ENCODE measurements at places on chromosomes 5 and 9.
A peak's percentile ranks its signal among the peaks of the same experiment; 100 is the strongest.

DNA sequence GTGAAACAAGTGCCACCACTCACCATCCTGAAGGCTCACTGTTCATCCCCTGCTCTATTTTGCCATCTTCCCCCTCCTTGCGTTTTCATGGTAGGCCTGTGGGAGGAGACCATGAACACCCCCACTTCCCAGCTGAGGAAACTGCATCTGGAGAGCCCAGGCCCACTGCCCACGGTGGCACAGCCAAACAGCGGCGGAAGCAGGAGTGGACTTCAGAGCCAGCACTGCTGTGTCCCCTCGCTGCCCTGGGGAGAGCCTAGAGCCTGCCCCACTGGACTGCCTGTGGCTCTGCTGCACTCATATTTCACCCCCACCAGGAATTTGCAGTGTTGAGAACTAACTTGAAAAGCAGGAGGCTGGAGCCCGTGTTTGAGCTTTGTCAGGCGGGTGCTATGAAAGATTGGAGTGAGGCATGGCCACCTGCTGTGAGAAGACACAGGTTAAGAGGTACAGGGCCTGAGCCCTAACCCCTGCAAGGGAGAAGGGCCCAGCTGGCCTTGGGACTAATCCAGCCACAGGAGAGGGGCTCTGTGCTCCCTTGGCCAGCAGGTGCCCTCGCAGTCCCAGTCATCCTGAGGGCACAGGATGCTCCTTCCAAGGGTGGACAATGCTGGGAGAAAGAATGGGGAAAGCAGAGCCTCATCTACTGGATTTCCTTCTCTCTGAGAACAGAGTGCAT lies 79.0 kb downstream of the MACROH2A1 start:
- no peak for DNase-seq

- DNase-seq, result no peak
Observed at GRCh38 chr5:12658871-12659446, 754.7 kb upstream of the CTNND2 start.

DNA sequence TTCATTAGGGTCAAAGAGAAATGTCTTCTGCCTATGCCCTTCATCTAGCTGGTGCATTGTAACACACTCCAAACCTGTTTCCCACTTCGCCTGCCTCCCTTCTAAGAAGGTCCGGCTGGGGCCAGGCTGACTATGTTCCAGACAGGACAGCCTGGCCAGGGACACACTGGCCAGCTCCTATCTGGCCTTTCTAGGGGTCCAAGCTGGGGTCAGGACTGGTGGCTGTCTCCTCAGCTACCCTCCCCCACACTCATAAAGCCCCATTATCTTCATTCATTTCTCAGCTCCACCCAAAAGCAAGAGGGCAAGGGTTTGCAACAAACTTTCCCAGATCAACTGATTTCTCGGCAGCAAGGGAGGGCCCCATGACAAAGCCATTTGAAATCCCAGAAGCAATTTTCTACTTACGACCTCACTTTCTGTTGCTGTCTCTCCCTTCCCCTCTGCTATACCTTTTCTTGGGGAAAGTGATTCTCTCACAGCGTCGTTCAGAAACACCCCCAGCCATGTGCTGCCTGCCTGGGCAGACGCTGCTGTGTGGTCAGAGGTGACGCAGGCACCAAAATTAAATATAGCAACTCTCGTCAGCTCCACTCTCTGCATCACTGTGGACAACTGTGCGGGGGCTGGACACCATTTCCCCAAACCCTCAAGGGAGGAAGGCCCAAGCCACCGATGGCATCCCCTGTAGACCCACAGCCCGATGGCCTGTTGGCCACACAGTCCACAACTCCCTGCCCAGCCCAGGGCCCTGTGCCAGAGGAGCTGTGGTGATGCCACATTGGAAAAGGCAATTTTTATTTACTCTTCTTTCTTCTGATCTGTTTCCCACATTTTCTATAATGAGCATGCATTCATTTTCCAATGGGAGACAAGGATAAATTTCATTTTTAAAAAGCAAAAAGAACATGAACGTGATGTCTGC lies 6.1 kb downstream of the IL13 start:
- no peak for DNase-seq

DNA sequence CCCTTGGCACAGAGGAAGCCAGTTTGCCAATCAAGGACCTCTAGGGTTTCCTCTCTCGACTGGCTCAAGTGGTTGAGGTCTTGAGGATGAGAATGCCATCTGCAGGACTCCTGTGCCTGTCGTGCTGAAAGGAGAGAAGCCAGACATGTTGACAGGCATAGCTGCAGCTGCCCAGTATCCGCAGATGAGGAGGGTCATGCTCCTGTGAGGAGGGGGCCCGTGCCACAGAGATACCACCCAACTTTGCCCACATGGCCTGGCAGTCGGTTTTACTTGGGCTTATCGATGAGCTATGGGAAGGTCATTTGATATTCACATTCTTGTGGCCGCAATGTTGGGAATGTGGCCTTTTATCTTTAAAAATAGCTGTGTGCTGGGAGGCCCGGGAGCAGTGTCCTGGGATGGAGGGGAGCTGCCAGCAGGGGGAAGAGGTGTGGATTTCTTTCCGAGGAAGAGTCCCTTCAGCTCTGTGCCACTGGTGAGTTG lies 17.4 kb downstream of the FRMPD1 start:
- no peak for DNase-seq

- no peak for DNase-seq
Observed at GRCh38 chr5:125278711-125279110, 532.3 kb upstream of the ZNF608 start.

- no peak for DNase-seq
Observed at GRCh38 chr5:139871614-139872013, 76.0 kb downstream of the PSD2 start.

DNA sequence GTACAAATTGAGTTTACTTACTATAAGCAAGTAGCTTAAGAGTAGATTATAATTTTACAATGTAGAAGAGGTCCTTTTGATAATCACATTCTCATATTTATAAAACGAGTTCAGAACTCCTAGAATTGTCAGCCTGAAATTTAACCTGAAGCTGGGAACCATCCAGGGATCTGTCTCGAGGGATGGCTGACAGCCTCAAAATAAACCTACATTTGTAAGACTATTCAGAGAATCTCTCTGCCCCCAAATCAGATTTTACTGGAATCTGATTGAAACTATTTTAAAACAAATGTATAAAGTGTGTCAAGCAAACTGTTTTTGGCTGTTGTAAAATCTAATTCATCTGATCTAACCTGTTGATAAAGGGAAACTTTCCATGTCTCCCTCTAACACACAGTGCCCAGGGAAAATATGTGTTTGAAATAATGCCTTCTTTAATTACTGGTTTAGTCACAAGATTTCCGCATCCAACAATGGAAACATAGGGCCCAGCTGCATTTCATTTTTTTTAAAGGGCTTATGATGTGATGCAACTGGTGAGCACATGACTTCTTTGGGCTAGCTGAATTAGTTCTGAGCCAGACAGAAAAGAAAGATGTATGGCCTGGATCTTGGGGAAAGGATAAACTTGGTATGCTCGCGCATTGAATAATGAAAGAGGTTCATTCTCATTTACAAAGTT lies 30.3 kb downstream of the SLC25A46 start:
- DNase-seq, result no peak

DNA sequence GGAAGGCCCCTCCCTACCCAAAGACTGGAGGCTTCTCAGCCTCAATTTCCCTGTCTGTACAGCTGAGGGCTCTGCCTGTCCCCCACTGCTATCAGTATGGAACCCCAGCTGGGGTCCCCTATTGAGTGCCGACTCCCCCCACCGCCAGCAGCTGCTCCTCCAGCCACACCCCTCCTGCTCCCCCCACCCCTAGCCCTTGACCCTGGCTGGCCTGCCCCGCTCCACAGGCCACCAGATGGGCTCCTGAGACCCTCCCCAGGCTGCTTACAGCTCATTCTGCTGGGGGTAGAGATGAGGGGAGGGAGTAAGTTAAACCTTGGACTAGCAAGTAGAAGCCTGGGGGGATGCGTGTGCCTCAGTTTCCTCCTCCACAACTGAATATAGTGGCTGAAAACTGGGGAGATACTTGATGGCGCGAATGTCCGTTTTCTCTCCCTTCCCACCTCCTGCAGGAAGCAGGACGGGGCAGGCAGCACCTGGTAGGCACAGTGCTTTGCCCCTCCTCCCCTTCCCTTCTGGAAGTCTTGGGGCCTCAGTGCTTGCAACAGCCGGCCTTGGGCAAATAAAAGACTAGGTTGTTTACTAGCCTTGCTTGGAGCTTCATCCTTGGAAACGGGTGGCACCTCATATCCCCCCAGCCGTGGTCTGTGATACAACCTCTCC lies 19.1 kb downstream of the URM1 start:
- DNase-seq, result no peak

- DNase-seq, result no peak
Observed at GRCh38 chr5:76252437-76252836, 150.6 kb upstream of the IQGAP2 start.

- DNase-seq, result no peak
Observed at GRCh38 chr9:91786132-91786896, 163.7 kb downstream of the ROR2 start.

GRCh38 chr5:14577079-14577725 lies 4.4 kb upstream of the OTULINL start:
- no peak for DNase-seq

DNA sequence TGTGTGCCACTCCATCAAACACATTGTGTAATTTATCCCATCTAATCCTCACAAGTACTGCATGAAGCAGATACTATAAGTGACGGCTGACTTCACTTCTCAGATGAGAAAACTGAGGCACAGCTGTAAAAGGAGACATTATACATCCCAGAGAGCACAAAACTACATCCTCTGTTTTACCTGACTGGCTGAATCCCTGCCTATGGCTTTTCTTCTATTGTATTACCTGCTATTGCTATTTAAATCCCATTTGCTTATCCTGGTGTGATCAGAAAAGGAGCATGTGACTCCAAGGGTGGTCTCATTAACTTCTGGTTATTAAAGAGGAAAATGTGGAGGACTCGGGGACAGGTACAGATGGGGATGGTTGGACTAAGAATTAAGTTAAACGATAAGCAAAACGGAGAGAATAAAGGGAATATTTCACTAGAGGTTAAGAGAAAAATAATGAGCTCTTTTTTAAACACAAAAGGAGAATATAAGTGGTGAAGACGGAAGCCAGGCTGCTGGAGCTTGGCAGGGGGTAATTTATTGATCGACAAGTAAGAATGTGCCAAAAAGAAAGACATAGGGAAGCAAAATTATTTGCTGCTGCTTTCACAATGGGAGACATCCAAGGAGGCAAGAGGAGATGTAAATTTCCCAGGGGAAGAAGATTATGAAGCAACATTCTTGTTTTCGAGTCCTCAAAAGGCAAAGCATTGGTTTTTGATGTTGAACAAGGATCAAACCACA lies 155.7 kb upstream of the GPR151 start:
- no peak for DNase-seq

GRCh38 chr9:4235871-4236804 lies 63.7 kb downstream of the GLIS3 start:
- no peak for DNase-seq

DNA sequence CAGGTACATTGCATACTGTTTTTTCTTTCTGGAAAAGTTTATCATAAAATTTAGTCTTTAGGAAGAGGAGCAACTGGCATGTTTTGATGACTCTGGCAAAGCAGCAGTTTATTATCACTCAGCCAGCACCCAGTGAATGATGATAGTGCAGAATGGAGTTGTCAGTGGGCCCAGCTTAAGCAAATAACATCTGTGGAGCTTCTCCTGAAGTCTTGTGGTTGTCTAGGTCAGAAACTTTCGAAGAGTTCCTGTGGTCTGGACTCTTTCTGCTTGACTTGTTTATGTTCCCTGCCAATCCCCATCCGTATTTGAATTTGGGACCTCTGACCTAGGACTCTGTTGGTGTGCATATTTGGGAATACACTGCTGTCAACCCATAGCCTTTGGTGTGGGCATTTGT lies 38.1 kb upstream of the C5orf47 start:
- no peak for DNase-seq

GRCh38 chr5:120917214-120917758 lies 453.2 kb downstream of the PRR16 start:
- DNase-seq, result no peak

- no peak for DNase-seq
Observed at GRCh38 chr5:157473383-157474320, 13.6 kb downstream of the NIPAL4 start.

- no peak for DNase-seq
Observed at GRCh38 chr9:71822456-71822855, 54.1 kb upstream of the CEMIP2 start.

DNA sequence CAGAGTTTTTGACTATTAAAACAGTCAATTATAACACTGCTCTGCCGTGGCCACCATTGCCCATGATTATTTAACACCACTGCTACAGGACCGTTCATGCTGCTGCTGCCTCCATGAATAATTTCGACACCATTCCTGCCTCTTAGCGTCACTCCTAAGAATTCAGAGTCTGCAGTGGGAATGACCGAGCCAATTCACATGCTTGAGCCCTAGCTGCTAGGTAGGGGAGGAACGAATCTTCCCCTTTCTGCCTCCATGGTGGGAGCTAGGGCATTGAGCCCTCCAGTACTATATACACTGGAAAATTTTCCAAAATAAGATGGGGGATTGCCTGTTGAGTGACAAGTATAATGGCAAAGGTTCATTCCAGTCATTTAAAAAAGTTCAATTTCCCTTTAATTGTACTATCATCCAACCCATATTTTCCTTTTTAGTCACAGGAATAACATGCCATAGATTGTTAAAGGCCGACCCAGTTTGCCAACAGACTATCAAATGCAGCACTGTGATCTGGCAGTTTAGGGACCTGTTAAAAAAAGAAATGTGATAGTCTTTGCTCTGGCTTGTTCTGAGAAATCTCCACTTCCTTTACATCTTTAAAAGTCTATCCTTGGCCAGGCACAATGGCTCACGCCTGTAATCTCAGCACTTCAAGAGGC lies 13.5 kb upstream of the B4GALT1 start:
- no peak for DNase-seq

DNA sequence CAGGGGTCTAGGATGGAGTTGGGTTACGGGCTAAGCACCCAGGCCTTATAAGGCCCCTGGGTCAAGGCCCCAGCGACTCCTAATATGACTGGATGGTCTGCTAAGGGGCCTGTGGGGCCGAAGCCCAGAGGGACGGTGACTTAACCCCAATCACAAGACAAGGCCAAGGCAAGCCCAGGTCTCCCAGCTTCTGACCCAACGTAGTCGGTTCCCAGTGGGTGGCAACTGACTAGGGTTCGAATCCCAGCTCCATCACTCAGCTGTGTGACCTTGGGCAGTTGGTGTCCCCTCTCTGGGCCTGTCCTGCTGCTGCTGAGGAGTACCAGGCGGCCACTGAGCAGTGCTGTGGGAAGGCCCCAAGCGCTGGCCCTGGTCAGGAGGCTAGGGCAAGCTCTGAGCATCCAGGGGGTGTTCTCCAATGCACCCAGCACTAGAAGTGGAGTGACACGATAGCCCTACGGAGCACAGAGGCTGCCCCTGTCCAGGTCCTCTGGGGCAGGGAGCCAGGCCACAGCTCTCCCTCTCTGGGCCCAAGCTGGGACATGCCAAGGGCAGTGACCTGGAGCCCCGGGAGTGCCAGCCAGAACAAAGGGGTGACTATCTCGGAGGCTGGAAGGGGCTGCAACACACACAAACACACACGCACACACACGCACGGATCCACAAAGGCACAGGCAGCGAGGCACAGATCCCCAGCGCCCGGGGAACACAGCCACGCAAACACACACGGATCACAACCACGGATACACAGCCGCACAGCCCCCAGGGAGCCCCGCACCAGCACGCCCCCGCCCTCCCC lies 512 bp downstream of the AK1 start:
- DNase-seq, result peak; percentile 62

GRCh38 chr5:74332682-74333081 lies 307.8 kb downstream of the ENC1 start:
- no peak for DNase-seq
